ENCODE measurements at places on chromosomes 11 and 22. TPM values are rescaled to one million over a fixed set of nuclear protein-coding genes. Genes with fewer than 3 reads are reported as not detected.

Gene FAM180B
- 0.43 TPM for polyA plus RNA-seq

Gene CELSR1
- 1.9 TPM for polyA plus RNA-seq

Gene BANF1
- polyA plus RNA-seq, result 75.9 TPM

Gene SRRD
- 8.4 TPM for polyA plus RNA-seq

Gene SLC22A9
- not detected for polyA plus RNA-seq

Gene ASPHD2
- 0.17 TPM for polyA plus RNA-seq

Gene TMEM45B
- polyA plus RNA-seq, result 0.62 TPM

Gene KAT5
- 50.6 TPM for polyA plus RNA-seq

Gene ANGPTL5
- 2.1 TPM for polyA plus RNA-seq

Gene C11orf91
- not detected for polyA plus RNA-seq

Gene WT1
- 27.1 TPM for polyA plus RNA-seq

Gene PSMC3
- 157 TPM for polyA plus RNA-seq

Gene PHOX2A
- polyA plus RNA-seq, result not detected

Gene CATSPERZ
- polyA plus RNA-seq, result 0.15 TPM

Gene NLRX1
- polyA plus RNA-seq, result 10.3 TPM

Gene MMP8
- 0.40 TPM for polyA plus RNA-seq

Gene LDHAL6A
- polyA plus RNA-seq, result not detected

Data from adipose tissue (tissue), 3 donors.